ENCODE measurements at places on chromosomes 5 and 9.
A peak's percentile ranks its signal among the peaks of the same experiment; 100 is the strongest.

DNA sequence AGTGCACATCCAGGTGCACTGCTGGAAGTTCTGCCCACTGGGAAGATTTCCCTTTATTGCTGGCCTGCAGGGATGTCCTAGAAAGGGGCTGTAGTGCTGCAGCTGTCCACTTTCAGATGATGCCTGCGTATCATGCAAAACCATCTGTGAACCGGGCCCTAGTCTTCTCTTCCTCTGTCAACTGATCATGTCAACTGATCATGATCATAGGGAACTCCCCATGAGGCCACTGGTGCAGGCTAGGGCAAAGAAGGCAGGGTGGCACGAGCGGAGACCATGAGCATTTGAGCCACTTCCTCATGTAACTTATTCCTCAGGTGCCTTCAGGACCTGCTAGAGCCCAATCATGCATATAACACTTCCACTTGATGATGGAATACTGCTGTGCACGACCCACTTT lies 4.5 kb upstream of the HSDL2 start:
- DNase-seq: no peak

- peak; percentile 49 for DNase-seq
These were observed 1.6 kb downstream of the DMRT2 start for GRCh38 chr9:1051584-1052275.

- DNase-seq: no peak
These were observed 114.7 kb upstream of the ADAMTS19 start for GRCh38 chr5:129345213-129345924.

DNA sequence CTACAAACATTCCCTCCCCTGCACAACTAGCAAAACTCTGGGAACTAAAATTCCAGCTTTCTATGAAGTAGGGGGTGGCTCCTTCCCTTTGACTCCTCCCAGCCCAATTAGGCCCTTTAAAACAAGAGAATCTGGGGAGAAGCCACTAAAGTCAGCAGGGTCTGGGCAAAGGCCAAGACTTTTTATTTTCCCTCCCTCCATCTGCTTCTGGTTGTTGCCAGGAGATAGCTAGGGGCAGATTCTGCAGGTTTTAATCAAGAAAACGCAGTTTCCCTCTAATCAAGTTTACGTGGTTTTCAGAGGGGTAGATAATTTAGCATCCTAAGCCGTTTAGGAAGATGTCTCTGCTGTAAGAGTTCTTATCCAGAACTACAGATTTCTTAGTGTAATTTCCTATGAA lies 114.5 kb upstream of the CDH6 start:
- no peak for DNase-seq

DNA sequence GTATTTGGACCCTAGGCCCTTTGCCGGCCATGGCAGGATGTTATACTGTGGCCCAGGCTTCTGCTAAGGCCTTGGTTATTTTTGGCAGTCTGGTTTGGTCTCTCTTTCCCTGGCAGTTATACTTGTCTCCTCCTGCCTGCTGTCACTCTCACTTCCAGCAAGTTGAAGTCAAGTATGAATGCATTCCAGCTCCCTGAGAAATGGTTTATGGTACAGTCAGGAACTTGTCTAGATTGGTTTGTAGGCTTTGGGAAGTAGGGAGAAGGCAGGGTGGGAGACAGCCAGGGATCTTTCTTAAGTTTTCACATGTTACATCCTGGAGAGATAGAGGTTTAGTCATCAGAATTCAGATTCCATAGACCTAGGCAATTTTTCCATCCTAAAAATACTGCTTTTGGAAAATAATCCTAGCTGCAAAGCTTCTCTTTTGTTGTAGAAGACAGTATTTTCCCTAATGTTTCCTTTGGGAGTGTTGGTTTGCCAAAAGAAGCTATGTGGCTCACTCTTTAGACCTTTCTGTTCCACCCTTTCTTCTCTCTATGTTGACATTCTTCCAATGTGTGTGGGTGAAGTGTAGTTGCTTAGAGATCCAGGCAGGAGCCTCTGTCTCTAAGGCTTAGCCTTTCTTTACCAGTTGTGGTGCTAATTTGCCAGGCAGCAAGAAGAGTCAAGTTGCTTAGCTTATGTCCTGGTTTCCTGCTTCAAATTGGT lies 2.5 kb upstream of the KDM3B start:
- DNase-seq: no peak

- DNase-seq: peak; percentile 83
These were observed at the start of gene TNC for GRCh38 chr9:115117999-115118878. TSS of gene TNC (minus strand) at chr9:115118157. CDS start at chr9:115091018, 27,139 bp downstream.

GRCh38 chr9:109705515-109705914 lies 74.5 kb upstream of the PALM2AKAP2 start:
- peak; percentile 23 for DNase-seq

DNA sequence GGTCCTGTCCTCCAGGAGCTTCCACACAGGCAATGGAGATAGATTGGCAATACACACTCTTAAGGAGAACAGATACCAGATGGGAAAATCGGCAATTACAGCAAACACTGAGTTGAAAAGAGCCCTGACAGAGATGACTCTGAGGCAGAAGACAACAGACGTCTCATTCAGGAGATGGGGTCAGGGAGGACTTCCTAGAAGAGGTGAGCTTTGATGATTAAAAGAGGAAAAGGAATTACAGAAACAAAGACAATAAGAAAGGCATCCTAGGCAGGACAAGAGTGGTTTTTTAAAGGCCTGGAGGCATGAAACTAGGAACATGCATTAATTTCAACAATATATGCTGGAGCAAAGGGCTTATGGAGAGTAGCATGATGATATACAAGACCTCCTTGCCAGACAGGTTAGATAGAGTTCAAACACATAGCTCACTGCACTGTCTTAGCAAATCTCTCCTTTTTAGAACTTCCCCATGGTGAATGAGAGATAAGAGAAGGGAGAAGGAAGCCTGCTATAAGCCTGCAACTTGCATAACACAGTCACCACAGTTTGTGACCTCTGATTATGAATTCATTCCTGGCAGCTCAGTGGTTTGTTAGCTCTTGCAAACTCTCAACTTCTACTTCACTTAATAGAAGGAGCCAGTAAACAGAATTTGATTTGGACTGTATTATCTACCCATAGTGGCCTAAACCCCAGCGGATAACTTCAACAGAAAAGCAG lies 48.5 kb downstream of the SIL1 start:
- DNase-seq: no peak

DNA sequence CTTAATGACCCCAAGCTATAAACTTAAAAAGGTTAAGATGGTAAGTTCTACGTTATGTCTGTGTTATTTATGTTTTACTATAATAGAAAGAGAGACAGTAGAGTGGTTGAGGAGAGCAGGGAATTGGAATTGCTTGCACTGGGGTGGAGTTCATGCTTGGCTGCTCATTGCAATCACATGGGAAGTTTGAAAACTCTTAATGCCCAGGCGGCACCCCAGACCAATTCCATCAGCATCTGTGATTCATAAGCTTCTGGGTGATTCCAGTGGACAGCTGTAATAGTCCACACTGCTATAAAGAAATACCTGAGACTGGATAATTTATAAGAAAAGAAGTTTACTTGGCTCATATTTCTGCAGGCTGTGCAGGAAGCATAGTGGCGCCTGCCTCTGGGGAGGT lies 323.9 kb upstream of the MSX2 start:
- DNase-seq: no peak

DNA sequence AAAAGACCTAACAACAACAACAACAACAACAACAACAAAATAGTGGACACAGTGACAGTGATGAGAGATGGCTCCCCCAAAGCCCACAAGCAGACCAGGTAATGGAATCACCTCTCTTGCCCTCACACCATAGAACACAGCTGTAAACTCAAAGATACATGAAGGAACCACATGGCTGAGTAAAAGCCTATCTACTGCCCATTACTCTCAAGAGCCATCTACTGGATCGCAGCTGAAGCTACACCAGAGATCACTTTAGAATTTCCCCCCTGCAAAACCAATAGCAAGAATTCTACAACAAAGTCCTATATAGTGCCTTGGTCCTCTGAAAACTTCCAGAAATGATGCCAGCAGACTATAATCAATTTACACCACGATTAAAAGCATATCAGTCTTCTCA lies 1537.6 kb upstream of the CDH9 start:
- DNase-seq: peak; percentile 27

- no peak for DNase-seq
These were observed 11.7 kb downstream of the SPDL1 start for GRCh38 chr5:169595172-169595820.

GRCh38 chr9:12363439-12363838 lies 329.7 kb upstream of the TYRP1 start:
- no peak for DNase-seq

DNA sequence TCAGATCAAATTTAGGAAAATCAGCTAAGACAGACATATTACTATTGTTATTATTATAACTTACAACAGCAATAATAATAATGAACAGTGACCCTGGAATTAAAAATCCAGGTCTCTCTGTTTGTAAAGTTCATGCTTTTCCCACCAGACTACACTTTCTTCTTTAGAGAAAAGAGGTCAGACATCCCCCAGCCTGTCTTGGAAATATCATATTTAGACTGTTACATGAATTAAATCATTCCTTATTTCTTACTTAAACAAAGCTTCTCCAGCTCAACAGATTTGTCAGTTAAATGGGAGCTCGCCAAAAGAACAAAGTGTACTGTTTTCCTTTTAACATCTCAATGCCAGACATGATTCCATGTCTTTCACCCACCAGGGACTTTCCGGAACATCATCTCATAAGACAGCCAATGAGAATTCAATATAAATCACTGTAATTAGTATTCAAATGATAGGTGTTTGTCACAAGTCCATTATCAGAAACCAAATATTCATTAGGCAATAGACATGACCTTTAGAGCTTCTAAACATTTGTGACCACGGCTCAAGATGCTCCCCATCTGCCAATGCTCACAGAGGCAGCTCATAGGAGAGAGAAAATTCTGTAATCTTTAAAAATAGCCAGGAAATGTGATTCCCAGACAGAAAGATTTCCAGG lies 351.9 kb downstream of the ENC1 start:
- no peak for DNase-seq

DNA sequence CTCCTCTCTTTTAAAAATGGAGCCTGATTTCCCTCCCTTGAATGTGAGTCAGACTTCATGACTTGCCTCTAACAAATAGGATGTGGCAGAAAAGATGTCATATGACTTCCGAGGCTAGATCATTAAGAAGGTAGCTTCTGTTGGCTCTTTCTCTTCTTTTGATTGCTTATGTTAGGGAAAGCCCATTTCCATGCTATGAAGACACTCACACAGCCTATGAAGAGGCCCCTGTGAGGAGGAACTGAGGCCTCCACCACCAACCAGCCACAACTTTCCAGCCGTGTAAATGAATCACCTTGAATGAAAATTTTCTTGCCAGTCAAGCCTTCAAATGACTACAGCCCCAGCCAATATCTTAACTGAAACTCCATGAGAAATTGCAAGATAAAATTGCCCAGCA lies 413.4 kb downstream of the TMEM38B start:
- no peak for DNase-seq

GRCh38 chr5:118533156-118533555 lies 455.2 kb downstream of the DTWD2 start:
- DNase-seq: no peak

- no peak for DNase-seq
These were observed 39.4 kb downstream of the RUSC2 start for GRCh38 chr9:35529161-35529823.

DNA sequence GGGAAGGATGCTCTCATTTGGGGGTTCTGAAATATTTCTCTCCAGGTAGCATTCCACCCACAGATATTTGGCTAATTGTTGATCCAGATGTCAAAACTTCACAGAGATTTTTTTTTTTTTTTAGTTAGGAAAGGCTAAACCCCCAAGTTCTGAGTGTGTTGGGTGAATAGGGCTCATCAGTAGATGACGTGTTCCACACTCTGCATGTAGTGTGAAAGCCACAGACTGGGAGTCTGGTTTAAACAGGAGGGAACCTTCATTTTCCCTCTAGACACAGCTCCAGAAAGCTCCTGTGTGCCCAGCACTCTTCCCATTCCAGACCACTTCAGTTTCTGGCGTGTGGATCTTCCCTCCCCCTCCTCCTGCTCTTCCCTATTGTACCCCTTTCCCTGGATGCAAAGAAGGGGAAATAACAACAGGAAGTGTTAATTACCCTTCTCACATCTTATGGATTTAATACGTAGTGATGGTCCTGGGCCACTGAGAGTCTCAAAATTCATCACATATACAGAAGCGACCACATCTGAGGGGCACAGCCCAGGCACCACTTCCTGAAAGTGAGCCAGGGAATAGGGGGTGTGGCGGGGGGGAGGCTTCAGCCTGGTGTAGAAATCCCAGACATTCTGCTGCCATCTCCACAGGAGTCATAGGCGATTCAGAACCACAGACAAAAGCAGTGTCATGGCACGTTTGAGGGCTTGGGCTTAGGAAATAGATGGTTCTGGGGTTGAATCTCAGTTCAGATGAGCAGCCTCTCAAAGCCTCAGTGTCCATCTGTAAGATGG lies 65.1 kb downstream of the DAP start:
- no peak for DNase-seq

DNA sequence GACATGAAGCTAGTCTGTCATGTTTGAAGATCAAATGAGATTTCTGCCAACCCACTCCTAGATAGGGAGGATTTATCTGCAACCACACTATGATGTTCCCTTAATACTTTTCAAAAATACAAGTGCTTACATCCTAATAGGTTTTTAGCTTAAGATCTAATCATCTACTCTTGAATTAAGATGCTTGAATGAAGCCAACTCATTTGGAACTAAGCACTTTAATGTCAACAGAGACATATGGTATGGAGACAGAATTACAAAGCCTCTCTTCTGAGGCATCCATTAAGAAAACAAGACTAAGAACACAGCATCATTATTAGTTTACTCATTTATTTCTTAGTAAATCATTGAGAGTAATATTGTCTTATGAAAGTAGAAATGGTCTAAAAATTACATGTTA lies 139.3 kb upstream of the NFIB start:
- DNase-seq: no peak

DNA sequence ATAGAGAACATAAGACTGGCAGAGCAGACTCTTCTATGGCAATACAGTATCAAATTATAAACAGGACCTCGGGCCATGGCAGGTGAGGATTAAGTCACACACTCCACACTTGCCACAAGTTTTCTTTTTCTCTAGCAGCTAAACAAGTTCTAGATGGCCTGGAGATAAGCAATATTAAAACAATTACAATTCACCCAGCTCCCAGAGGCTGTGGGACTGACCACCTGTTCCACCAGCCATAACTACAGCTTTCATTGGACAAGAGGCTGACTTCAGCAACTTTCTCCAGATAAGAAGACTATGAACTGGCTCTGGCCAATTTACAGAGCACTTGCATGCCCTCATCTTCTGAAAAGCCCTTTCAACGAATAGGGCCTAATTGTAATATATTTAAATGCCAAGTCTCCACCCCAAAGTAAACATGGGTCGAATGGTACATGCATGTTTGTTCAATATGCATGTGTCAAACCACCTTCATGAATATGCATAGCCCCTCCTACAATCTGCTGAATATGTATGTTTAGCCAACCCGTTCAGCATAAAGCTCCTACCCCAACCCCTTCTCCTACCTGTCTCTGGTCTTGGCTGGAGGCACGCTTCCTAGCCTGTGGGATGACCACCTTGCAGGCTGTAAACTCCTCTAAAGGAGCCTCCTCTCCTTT lies 6.1 kb upstream of the CFAP157 start:
- DNase-seq: no peak

DNA sequence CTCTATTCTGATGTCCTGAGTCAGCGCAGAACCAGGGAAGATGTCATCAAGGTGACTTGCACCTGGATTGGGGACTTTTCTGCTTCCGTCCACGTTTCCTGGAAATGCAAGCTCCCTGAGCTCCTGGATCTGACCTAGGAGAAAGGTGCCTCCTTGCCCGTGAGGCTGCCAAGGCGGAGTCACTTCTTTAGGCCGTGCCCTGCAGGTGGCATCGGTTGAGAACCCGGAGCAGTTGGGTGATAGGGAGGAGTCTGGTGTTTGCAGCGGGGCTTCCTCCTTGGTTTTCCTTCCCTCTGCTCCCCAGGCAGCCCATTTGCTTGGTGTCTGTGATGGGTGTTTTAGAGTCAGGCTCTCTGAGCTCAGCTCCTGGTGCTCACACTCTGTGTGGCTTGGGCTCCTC lies 15.2 kb downstream of the NANS start:
- DNase-seq: no peak

Data from RKO (cell line).